ENCODE measurements at places on chromosomes 5 and 9. TPM values are rescaled to one million over a fixed set of nuclear protein-coding genes. Genes with fewer than 3 reads are reported as not detected.

- no peak overlapping the region for H3K27ac ChIP-seq
- peaks cover 27% of the 10 kb centered on the region for H3K4me1 ChIP-seq
- H3K27me3 ChIP-seq: no peaks in the 10 kb centered on the region
- H3K36me3 ChIP-seq: peaks cover 5% of the 10 kb centered on the region
These were observed 5.3 kb downstream of the RAB14 start for GRCh38 chr9:121196389-121196788.

- peaks cover 26% of the 10 kb centered on the region for H3K4me1 ChIP-seq
- H3K27me3 ChIP-seq: no peaks in the 10 kb centered on the region
- H3K27ac ChIP-seq: peak overlapping the region; percentile 24
These were observed 5.6 kb downstream of the JMY start for GRCh38 chr5:79241535-79241979.

GRCh38 chr9:73615557-73615956, 463.9 kb downstream of the ANXA1 start:
- H3K27ac ChIP-seq: no peak overlapping the region
- no peaks in the 10 kb centered on the region for H3K36me3 ChIP-seq
- no peak for DNase-seq
- no peaks in the 10 kb centered on the region for H3K27me3 ChIP-seq

GRCh38 chr9:115212125-115212605, 94.2 kb upstream of the TNC start:
- no peaks in the 10 kb centered on the region for H3K27me3 ChIP-seq
- peaks cover 29% of the 10 kb centered on the region for H3K4me1 ChIP-seq
- no peak for DNase-seq

DNA sequence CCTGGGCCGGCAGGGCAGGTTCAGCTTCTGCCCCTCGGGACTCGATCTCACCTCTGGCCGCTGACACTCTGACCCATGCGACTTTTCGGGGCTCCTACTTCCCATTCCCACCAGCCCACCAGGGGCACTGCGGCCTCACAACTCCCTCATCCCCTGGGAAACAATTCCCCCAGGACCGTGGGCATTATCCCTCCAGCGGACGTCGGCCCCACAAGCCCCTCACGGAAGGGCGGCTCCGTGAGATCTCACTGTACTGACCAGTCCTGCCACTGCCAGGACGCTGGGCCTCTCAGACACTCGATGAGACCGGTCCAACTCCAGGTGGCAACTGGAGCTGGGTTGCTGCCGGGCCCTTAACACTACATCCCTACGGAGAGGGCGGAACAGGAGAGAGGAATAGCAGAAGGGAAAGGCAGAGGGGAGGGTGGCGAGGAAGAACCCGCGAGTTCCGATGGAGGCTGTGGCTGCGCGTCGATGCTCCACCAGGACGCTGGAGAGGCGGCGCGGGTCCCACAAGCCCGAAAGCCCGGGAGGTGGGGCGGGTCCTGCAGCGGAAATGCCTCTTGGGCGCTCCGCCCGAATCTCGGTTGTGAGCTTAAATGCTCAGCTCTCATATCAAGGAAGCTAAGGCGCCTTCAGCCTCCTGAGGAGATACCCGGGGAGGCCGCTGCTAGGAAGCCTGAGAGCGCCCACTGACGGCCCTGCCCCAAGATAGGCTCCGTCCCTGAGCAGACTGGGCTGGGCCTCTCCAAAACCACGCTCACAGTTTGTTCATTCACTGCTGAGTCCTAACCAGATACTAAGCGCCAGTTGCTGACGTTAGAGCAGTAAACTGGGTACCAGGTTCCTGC, 36.3 kb downstream of the VCP start:
- H3K27ac ChIP-seq: no peak overlapping the region
- no peak overlapping the region for H3K4me3 ChIP-seq

DNA sequence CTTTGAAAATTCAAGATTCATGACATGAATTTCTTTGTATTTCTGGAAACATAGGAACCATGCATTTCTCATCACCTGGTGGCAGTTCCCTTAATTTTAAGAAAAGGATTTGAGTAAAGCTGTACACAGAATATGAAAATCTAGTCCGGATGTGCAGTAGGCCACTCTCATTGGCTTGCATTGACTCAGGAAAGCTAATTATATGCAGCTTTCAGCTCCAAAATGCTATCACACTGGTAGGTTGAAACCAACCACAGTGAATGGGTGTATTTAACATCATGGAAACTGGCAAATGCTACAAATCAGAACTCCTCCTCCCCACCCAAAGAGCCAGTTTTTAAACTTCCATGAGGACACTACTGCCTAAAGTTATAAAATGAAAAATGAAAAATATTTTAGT, 161.6 kb upstream of the FBXL17 start:
- H3K27ac ChIP-seq: no peak overlapping the region
- no peaks in the 10 kb centered on the region for H3K36me3 ChIP-seq
- no peaks in the 10 kb centered on the region for H3K4me1 ChIP-seq
- DNase-seq: no peak
- H3K27me3 ChIP-seq: peaks cover 7% of the 10 kb centered on the region

DNA sequence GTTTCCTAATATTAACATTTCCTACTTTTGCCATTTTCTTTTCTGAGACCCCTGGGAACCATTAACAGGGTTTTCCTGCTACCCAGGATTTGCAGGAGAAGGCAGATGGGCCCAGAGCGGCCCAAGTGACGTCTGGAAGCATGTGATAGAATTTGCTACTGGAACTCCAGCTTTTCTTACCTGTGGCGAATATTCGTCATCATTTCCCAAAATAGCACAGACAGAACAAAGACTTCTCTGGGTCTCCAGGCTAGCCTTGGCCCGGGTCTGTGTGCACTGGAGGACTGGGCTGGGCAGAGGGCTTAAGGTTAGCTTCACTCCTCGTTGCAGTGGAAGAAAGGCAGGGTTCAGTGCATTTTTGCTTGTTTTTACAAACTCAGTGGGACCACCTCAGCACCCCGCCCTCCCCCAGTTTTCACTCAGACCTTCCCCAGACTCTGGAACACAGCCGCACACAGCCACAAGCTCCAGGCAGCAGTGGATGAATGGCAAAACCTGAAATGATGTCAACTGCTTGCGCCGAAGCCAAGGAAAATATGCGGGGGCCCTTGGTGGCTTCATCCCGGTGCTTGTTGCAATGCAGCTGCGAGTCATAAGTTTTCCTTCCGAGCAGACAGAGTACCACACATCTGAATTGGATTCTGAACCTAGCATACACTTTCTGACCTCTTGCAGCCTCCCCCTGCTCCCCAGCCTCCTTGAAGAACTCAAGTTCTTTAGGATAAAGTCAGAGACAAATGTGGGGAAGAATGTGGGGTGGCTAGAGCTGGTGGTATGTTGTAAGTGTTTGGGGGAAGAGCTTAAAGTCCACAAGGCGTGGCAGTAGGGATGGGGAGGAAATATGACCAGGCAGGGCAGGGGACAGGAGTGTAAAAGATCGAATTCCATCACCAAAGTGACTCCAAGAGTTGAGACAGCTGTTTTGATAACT, 586.0 kb downstream of the CCDC171 start:
- H3K4me3 ChIP-seq: no peak overlapping the region
- H3K27me3 ChIP-seq: no peaks in the 10 kb centered on the region
- H3K36me3 ChIP-seq: no peaks in the 10 kb centered on the region
- H3K27ac ChIP-seq: no peak overlapping the region

TMEM174 gene
- not detected for total RNA-seq

INSL4 gene
- total RNA-seq: not detected

GRCh38 chr9:106963684-106964083, 100.7 kb downstream of the ZNF462 start:
- no peak overlapping the region for H3K4me3 ChIP-seq
- H3K27me3 ChIP-seq: no peaks in the 10 kb centered on the region
- no peak for DNase-seq
- no peak overlapping the region for H3K27ac ChIP-seq

DNA sequence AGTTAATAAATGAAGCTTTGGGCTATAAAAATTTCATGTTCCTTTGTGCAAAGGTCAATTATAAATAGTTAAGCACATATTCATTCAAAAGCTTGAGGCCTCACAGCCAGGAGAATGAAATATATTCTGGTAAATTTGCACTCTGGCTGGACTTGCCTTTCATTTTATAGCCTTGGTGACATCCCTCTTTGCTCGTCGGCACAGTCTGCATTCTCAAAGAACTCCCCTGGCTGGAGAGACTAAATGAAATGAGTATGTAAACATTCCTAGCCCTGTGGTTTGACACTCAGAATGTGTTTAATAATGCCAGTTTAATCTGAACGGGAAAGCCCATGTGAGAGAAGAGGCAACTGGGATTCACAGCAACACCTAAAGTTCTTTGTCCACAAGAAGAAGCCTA, 285.6 kb downstream of the BRINP1 start:
- no peak overlapping the region for H3K4me3 ChIP-seq
- H3K27me3 ChIP-seq: no peaks in the 10 kb centered on the region
- no peak overlapping the region for H3K27ac ChIP-seq
- no peak for DNase-seq
- no peaks in the 10 kb centered on the region for H3K4me1 ChIP-seq
- no peaks in the 10 kb centered on the region for H3K36me3 ChIP-seq

DNA sequence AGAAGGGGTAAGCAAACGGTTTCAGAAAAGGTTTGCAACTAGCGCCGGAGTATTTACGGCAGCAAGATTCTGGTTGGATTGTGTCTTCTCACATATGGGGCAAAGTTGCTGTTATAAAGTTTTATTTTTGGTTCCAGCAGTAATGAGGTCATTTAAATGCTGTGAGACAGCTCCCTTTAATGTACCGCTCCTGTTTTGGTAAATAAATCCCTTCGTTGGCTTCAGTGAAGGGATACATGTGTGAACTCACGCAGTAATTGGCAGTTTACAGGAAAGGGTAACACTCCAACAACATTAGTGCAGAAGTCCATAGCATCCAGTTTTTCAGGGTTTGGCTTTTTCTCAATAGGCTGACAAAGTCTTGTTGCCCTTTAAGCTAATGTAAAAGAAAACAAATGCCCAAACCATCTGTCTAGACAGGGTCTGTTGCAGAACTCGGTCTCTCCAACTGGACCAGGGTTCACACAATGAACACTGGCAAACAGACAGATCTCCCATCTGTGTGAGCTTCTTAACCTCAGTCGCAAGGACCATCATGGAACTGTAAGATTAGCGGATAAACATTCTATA, 184.0 kb downstream of the GOLPH3 start:
- no peaks in the 10 kb centered on the region for H3K36me3 ChIP-seq
- peaks cover 43% of the 10 kb centered on the region for H3K4me1 ChIP-seq
- peak overlapping the region; percentile 10 for H3K4me3 ChIP-seq
- DNase-seq: no peak
- H3K27me3 ChIP-seq: no peaks in the 10 kb centered on the region

DNA sequence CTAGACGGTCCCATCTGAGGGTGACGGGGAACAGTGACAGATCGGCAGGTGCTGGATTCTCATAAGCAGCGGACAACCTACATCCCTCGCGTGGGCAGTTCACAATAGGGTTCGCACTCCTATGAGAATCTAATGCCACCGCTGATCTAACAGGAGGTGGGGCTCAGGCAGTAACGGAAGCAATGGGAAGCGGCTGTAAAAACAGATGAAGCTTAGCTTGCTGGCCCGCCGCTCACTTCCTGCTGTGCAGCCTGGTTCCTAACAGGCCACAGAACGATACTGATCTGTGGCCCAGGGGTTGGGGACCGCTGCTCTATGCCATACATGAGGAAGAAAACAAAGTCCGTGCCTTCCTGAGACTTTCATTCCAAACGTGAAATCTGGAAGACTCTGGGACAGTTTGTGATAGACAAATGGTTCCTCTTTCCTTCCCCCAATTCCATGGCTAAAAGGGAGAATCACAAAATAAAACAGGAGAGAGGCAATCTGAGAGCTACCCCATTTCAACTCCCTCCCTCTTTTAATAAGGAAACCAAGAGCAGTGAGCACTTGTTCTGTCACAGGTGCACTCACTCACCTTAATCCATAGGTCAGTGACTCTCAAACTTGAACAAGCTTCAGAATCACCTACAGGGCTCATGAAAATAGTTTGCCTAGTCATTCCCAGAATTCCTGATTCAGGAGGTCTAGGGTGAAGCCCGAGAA, 12.1 kb downstream of the PDCL start:
- DNase-seq: no peak
- H3K4me3 ChIP-seq: no peak overlapping the region
- no peaks in the 10 kb centered on the region for H3K27me3 ChIP-seq
- no peak overlapping the region for H3K27ac ChIP-seq
- no peaks in the 10 kb centered on the region for H3K36me3 ChIP-seq
- peaks cover 16% of the 10 kb centered on the region for H3K4me1 ChIP-seq

All from PC-3 (cell line).